ENCODE measurements at places on chromosomes 7 and 10.

GRCh38 chr7:100003711-100004661 lies 11.4 kb upstream of the ZKSCAN1 start:
- DNase-seq: no peak

GRCh38 chr10:88270871-88271713 lies 312.0 kb downstream of the RNLS start:
- DNase-seq: no peak

- DNase-seq: no peak
Measured at GRCh38 chr10:24716295-24716694, 7.4 kb downstream of the ARHGAP21 start.

DNA sequence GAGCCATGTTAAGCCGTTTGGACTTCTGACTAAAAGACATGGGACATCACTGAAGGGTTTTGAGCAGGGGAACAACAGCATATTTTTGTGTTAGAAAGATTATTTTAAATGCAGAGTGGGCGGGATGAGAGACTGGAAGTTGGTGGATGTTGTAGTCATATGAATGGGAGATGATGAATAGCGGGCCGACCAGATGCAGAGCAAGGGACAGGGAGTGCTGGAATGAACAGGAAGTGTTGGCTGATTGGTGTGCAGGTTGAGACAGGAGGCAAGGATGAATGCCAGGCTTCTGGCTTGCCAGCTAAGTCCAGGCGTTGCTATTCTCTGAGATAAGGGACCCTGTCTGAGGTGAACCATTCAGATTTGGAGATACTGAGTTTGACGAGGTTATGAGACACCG lies 38.0 kb downstream of the GAD2 start:
- no peak for DNase-seq

DNA sequence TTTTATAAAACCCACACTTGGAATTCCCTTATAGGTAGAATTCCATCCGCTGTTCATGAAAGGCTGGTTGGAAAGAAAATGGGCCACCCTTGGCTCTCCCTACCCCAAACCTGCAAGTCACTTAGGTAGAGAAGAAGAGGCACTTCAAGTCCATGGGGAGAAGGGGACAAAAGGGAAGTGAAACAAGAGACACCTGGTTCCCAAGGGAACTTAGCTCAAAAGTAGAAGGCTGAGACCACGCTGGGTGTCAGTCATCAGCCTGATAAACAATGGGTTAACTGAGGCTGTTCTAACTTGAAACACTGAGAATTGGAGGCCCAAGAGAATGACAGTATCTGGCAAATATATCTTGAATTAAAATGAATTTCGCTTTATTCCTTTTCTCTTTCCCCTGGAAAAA lies 330.8 kb upstream of the NFE2L3 start:
- no peak for DNase-seq

DNA sequence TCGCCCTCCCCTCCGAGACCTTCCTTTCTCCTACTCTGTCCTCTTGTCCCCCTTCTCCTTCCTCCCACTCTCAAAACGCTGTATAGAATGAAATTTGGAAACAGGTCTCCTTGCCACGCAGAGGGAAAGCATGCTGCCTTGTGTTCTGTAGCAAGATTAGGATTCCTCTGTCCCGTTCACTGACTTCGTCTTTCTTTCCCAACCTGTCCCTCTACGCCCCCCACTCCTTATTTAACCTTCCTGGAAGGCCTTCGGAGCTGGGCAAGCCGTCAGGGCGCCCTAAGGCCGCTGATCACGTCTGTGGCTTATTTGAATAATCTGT lies 1.3 kb downstream of the HOXA9 start:
- DNase-seq: no peak

- no peak for DNase-seq
Measured at GRCh38 chr10:129942936-129943715, 20.9 kb downstream of the EBF3 start.

DNA sequence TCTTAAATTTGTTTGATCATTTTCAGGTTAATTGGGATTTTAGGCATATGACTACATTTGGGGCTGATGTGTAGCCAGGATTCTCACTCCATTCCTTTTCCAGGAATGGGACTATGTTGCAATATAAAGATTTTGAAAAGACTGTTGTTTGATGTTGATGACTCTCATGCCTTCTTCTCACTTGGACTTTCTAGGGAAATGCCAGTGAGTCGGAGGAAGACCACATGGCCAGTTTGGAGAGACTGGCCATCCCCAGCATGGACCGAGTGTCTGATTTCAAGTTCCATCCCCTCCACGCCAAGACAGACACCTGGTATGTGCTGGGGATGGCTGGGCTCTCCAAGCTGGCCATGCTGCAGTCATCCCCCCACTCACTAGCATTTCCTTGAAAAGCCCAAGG lies 5.5 kb downstream of the IGFBP3 start:
- DNase-seq: no peak

DNA sequence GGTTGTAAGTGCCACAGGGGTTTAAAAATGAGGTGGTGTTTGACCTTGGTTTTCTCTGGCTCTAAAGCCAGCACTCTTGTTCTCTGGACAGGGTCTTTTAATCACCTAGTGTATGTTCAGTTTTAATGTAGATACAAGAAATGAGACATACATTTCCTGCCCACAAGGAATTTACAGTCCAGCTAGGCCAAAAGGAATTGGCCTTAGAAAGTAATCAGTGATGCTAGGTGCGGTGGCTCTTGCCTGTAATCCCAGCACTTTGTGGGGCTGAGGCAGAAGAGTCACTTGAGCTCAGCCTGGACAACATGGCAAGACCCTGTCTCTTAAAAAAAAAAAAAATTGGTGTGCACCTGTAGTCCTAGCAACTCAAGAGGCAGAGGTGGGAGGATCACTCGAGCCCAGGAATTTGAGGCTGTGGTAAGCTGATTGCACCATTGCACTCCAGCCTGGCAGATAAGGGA lies 100.2 kb downstream of the LRMDA start:
- DNase-seq: no peak

- DNase-seq: no peak
Measured at GRCh38 chr10:102106998-102107397, 13.2 kb downstream of the LDB1 start.

- DNase-seq: no peak
Measured at GRCh38 chr7:104621321-104621720, 292.9 kb downstream of the LHFPL3 start.

DNA sequence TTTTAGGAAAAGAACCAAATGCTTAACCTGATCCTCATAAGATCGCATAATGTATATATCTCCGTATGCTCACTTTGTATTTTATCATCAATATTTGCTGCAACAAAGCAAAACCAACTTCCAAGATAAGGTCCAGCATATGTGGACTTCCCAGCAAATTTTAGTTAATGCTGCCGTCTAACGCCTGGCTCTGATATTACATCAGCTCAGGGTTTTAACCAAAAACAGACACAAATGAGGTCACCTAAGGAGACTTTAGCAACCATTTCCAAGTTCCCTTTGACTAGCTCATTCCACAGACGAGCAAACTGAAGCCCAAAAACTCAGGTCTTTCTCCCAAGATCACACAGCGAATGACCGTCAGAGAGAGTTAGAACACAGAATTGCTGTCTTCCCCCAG lies 59.4 kb upstream of the UCN3 start:
- DNase-seq: no peak

DNA sequence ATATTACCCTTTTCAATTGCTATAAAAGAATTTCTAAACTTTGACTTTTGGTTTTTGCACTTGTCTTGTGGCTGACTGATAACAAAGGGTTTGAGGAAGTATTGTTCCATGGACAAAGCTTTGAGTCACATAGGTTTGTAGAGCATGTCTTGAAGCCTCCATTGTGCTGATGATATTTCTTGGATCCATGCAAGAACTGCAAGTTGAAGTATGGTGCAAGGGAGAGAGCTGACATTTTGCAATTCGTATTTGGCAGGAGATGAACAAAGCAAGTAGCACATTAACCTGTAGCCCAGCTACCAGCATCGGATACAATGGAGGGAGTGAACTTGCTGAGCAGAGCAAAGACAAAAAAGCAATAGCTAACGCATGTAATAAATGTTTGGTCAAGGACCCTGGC lies 23.4 kb downstream of the MGAM2 start:
- DNase-seq: no peak

- no peak for DNase-seq
Measured at GRCh38 chr10:95303535-95303934, 12.7 kb upstream of the PDLIM1 start.
